ENCODE measurements at places on chromosomes 1 and 21.
A peak's percentile ranks its signal among the peaks of the same experiment; 100 is the strongest.

- no peak overlapping the region for H3K27ac ChIP-seq
- H3K36me3 ChIP-seq, result no peaks in the 10 kb centered on the region
- peak overlapping the region; percentile 89 for H3K4me3 ChIP-seq
- DNase-seq, result no peak
- H3K4me1 ChIP-seq, result peaks cover 45% of the 10 kb centered on the region
These were observed 27.3 kb upstream of the A3GALT2 start for GRCh38 chr1:33348194-33348593.

DNA sequence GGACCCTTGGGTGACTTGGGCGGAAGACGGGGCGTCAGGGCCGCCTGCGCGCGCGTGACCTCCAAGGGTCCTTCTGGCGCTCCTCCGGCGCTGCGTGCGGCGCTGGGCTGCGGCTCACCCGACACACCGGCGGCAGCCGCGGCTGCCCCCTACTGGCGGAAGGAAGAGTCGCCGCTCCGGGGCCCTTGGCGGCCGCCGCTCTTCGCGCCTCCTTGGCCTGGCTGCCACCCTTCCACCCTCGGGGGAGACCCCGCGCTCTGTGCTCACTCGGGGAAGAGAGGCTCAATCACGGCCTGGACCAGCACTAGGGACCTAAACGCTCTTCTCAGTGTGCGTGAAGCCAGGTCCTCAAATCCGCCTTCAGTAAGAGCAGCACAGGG is 89.7 kb downstream of the DMRTA2 start:
- H3K27ac ChIP-seq, result no peak overlapping the region
- DNase-seq, result peak; percentile 35
- H3K27me3 ChIP-seq, result no peaks in the 10 kb centered on the region
- no peaks in the 10 kb centered on the region for H3K4me1 ChIP-seq
- H3K4me3 ChIP-seq, result peak overlapping the region; percentile 53
- no peaks in the 10 kb centered on the region for H3K36me3 ChIP-seq

DNA sequence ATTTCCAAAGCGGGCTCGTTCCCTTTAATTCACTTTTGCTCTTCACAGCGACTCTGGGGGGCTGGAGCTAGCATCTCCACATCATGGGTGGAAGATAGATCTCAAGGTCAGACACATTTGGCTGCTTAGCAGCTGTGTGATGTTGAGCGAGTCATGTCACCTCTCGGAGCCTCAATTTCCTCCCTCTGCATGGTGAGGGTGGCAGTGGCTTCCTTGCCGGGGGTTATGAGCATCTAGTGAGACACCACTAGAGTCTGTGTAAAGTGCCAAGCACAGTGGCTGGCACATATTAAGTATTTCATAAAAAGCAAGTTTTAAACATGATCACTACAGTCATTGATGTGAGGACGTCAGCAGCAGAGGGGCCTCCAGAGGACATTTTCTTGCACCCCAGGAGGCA is 16.9 kb upstream of the ECE1 start:
- no peaks in the 10 kb centered on the region for H3K36me3 ChIP-seq
- no peak overlapping the region for H3K27ac ChIP-seq
- peaks cover 19% of the 10 kb centered on the region for H3K4me1 ChIP-seq
- no peaks in the 10 kb centered on the region for H3K27me3 ChIP-seq
- H3K4me3 ChIP-seq, result no peak overlapping the region

- no peaks in the 10 kb centered on the region for H3K36me3 ChIP-seq
- H3K27ac ChIP-seq, result peak overlapping the region; percentile 97
- H3K4me3 ChIP-seq, result no peak overlapping the region
- no peaks in the 10 kb centered on the region for H3K27me3 ChIP-seq
These were observed 1.8 kb upstream of the PTPN14 start for GRCh38 chr1:214553142-214553710.

- H3K4me3 ChIP-seq, result no peak overlapping the region
- H3K27ac ChIP-seq, result peak overlapping the region; percentile 94
- no peaks in the 10 kb centered on the region for H3K27me3 ChIP-seq
These were observed 1.9 kb downstream of the BTBD19 start for GRCh38 chr1:44810101-44810761.

DNA sequence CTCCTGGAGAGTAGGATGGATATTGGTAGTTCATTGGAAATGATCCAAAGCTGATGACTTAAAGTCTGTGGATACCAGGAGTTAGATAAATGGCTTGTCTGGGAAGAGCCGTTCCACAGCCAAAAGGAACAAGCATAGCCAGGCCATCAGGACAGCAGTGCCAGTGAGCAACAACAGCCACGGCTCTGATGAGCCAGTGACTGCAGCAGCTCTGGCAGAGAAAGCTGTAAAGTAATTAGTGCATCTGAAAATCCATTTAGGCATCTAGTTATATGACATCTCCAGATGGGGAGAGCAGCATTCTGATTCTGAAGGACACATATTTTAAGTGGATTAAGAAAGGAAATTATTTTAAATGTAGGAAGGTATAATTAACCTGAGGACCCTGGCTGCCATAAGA is 256.2 kb upstream of the PLXNA2 start:
- no peak for DNase-seq
- H3K27me3 ChIP-seq, result no peaks in the 10 kb centered on the region
- no peak overlapping the region for H3K4me3 ChIP-seq
- H3K36me3 ChIP-seq, result no peaks in the 10 kb centered on the region

GRCh38 chr1:242524571-242525359 is at the start of gene PLD5:
PLD5 (minus strand) TSS chr1:242524697.
- H3K36me3 ChIP-seq, result no peaks in the 10 kb centered on the region
- no peaks in the 10 kb centered on the region for H3K27me3 ChIP-seq
- DNase-seq, result peak; percentile 57
- no peak within 1 kb of the TSS for H3K27ac ChIP-seq
- no peaks in the 10 kb centered on the region for H3K4me1 ChIP-seq

DNA sequence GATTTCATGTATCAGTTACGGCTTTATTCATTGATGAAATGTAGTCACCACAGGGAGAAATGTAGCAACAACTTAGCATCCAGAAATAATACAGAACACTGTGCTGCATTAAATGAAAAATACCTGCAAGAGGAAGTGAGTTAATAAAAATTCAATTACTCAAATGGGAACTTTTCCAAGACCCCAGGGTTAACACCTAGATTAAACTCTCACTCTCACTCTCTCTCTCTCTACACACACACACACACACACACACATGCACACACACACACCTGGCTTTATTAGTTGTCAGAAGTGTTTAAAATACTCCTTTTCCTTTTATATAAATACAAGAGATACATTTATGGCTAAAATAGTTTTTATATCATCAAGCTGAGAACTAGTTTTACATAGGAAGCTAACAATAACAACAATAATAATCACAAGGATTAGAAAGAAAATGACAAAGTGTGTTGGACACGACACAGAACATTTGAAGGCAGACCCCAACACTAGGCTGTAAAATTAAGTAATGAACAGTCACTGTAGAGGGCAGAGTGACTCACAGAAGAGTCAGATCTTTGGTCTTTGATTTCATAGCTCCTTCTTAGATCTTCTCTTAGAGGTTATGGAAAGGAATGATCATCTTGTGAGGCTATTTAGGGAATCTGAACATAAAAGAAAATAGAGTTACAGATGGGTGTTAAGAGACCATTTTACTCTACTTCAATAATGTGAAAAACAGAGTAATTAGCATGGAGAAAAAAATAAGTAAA is 1266.0 kb upstream of the ADGRL2 start:
- H3K4me3 ChIP-seq, result no peak overlapping the region
- H3K27me3 ChIP-seq, result no peaks in the 10 kb centered on the region
- H3K27ac ChIP-seq, result no peak overlapping the region

GRCh38 chr1:31666263-31666963 is 21.7 kb upstream of the PEF1 start:
- no peaks in the 10 kb centered on the region for H3K27me3 ChIP-seq
- no peak for DNase-seq
- H3K36me3 ChIP-seq, result no peaks in the 10 kb centered on the region
- H3K4me3 ChIP-seq, result no peak overlapping the region
- H3K27ac ChIP-seq, result no peak overlapping the region
- H3K4me1 ChIP-seq, result peaks cover 6% of the 10 kb centered on the region

DNA sequence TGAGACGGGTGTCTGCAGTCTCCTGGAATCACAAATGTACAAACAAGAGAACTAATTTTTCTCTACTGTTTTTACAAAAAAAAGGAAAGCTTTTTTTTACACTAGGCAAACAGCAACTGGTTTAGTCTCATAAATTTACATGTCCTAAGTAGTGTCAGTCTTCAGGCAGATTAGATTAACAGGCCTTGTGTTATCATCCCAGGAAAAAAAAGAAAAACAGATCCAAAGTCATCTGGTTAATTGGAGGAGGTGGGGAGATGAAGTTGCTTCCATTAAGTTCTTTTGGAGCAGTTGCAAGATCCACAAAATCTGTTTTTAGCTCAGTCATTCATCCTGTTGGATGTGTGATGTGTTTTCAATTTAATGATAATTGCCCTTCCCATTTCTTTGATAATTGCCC is 363.5 kb upstream of the ADGRL2 start:
- no peaks in the 10 kb centered on the region for H3K4me1 ChIP-seq
- no peak overlapping the region for H3K4me3 ChIP-seq
- no peaks in the 10 kb centered on the region for H3K36me3 ChIP-seq

DNA sequence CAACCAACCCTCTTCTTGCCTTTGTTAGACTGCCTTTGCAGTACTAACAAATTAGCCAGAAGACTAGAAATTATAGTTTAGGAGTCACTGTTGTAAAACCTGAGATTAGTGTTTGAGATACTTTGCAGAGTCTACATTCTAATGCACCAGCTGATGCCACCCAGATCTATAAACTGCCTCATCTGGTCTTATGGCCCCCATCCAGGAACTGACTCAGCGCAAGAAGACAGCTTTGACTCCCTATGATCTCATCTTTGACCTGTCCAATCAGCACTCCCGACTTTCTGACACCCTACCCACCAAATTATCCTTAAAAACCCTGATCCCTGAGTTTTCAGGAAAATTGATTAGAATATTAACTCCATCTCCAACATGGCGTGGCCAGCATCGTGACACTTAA is 334.6 kb downstream of the RGS7 start:
- no peaks in the 10 kb centered on the region for H3K27me3 ChIP-seq
- H3K27ac ChIP-seq, result no peak overlapping the region
- no peak overlapping the region for H3K4me3 ChIP-seq
- DNase-seq, result no peak
- H3K4me1 ChIP-seq, result no peaks in the 10 kb centered on the region

DNA sequence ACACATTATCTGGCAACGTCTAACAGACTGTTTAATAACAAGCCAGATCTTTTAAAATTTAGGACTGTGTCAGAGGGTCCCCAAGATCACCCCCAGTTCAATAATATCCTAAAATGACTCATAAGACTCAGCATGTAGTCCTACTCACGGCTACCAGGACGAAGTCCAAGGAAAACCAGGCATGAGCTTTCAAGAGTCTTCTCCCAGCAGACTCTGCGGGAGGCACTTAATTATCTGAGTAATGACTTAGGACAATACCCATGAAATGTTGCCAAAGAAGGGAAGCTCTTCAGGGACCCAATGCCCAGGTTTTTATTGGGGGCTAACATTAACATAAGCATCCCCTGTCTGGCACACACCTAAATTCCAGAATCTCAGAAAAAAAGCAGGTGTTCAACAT is 7.0 kb downstream of the HFM1 start:
- DNase-seq, result no peak
- H3K27ac ChIP-seq, result no peak overlapping the region
